ENCODE measurements at places on chromosomes 16 and 17.

DNA sequence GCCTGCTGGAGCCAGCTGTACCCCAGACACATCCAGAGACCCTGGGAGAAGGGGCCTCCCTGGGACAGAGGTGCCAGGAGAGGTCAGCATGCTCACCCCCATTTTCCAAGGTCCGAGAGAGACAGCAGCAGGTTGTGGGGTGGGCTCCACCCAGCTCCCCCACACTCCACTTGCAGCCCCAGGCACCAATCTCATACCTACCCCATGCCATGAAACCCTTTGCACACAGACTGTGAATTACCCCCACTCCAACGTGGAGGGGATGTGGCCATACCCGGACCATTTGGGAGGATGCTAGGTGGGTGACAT, 34.0 kb downstream of the ZFPM1 start:
- no peak for DNase-seq

DNA sequence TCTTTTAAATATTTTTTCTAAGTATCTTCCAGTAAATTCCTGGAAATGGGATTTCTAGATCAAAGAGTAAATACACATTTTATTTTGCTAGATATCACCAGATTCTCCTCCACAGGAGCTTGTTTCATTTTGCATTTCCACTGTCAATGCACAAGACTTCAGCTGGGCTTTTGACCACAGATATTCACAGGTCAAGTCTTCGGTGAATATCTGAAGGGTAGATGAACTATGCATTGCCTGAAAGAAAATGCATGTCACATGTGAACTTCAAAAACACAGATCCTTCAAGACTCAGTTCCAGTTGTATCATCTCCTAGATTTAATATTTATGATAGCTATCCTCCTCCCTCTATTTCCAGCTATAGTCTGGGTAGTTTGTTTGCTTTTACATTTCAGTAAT, 963.6 kb upstream of the GOT2 start:
- DNase-seq, result no peak

DNA sequence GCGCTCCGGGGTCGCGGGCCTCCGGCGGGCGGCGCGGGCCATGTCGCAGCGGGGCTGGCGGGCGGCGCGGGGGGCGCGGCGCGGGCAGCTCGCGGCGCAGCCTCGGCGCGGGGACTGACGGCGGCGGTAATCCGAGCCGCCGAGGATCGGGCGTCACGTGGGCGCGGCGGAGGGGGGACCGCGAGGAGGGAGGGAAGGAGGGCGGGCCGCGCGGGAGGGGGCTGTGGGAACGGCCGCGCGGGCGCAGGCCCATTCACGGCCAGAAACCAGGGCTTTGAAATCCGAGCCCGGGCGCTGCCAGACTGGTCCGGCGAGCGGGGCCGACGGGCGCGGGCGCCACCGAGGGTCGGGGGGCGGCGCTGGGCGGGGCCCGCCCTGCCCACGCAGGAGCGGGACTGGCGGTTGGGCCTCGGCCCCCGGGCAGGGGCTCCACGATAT, at the start of gene MTSS2:
TSS of gene MTSS2 (minus strand) at position 116 of the 438 bp plus-strand sequence. CDS start 262 bp downstream, outside the sequence.
- DNase-seq, result peak; percentile 94

GRCh38 chr17:13995856-13996271, 73.4 kb upstream of the COX10 start:
- DNase-seq, result no peak

- DNase-seq, result no peak
These were observed 3.2 kb downstream of the ACOX1 start for GRCh38 chr17:75975757-75976174.

DNA sequence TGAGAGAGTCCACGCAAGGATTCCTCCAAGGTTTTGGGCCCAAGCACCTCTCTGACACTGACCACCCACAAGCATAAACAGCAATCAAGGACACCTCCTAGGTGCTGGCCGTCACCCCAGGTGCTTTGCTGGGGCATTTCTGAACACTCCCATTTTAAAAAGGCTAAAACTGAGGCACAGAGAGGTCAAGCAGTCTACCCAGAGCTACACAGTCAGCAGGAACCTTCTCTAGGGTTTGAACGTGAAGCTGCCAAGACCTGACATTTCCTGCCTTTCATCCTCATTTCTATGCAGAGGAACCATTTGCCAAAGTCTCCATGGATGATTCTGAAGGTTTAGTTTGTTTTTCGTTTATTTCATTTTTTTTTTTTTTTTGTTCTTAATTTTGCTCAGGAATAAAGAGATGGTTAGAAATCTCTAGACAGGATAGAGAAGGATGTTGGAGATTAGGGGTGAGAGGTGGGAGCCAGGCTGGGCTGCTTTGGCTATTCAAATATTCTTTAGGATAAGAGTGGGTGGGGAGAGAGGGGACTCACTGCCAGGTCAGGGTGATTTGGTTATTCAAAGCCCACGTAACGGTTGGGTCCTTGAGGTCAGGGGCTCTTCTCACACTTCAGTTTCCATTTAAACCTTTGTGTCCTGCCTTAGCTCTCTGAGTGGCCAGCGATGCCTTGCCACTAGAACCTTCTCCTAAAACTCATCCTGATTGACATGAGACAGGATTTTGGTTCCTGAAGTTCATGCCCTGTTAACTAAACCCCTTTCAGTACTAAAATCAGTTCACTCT, 6.2 kb downstream of the PLCG2 start:
- DNase-seq, result no peak

DNA sequence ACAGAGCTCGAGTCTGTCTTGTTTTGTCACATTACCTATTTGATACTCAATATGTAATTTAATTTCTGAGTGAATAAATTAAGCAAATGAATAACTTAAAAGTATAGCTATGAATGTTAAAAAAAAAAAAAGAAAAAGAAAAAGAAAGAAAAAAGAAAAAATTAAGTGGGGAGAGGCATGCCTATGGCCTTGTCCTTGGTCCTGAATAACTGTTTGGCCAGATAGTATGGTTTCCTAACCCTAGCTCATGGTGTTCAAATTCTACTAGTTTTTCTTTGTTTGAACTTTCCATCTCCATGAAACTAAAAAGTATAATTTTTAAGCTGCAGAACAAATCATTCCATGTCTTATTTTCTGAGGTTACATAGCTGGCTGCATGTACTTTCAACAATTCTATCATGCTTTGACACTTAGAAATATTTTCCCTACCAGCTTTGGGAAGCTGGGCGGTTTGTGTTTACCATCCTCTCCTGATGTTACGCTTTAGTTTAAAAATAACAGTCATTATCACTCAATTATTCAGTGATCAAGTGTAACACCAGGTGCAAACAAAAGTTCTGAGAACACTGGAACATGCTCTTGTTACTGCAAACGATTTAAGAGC, 31.8 kb downstream of the TOX3 start:
- no peak for DNase-seq

DNA sequence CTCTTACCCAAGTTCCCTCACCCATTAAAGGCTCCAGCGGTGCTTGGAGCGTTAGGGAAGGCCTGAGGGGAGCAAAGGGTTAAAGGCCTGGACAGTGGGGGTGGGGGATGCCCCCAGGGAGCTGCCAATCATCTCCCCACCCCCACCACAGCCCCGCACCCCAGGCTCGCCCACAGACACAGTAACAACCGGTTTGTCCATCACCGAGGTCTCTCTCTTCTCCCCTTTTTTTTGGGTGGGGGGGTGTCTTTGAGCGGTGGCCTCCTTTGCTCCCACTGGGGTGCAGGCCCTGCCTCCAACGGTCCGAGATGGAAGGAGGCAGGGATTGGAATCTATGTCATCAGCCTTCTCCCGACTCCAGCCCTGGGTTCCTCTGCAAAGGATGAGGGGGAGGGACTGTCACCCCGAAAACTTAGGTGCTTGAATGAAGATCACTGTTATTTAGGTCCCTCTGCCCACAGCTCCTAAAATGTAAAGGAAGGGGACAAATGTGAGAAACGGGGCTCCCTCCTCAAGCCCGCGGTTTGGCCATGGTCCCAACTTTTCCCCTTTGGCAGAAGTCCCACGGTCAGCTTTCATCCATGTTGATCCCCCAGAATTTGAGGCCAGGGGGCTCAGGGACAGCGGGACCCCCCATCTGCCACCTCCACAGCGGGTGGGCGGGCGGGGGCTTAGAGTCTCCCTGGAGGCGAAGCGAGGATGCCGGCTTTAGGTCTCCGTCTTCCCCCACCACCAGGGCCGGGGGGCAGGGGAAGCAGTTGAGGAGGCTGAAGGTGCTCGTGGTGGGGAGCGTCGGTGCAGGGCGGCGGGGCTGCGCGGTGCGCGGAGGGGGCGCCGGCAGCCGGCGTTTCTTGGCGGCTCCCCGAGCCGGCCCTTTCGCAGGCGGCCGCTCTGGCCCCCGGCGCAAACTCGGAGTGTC, 1.7 kb downstream of the EPOP start:
- DNase-seq, result peak; percentile 40

DNA sequence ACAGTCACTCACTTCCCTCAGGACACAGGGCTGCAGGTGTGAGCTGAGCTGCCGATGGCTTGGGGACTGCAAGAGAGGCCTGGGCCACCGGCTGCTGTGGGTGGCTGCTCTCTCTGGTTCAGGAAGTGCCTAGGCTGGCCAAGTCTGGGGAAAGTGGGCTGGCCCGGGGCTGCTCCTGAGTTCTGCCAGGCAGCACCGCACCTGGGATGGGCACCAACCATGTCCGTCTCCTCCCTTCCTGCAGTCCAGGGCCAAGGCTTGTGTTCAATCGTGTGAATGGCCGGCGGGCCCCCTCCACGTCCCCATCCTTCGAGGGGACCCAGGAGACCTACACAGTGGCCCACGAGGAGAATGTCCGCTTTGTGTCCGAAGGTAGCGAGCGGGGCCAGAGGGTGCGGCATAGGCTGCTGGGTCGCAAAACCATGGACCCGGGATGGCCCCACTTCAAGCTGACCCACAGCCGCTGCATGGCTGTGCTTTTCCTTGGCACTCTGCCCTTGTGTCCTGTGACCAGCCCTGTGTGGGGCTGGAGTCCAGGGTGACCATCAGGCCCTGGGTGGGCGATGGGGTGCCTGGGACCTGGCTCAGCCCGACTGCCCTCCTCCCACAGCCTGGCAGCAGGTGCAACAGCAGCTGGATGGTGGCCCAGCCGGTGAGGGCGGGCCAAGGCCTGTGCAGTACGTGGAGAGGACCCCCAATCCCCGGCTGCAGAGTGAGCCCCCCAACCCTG, 1.8 kb upstream of the WDR90 start:
- no peak for DNase-seq

Measured in femur (tissue), 1 donor.